ENCODE measurements at places on chromosomes 1 and 21.

DNA sequence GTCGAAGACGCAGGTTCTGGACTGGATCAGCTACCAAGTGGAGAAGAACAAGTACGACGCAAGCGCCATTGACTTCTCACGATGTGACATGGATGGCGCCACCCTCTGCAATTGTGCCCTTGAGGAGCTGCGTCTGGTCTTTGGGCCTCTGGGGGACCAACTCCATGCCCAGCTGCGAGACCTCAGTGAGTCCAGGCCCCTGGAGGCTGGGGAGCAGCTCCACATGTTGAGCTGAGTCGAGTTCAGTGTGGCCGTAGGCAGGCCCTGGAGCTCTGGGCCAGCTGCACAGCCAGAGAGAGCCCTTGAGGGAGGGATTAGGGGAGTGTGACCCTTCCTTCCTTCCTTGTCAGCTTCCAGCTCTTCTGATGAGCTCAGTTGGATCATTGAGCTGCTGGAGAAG is 1.6 kb downstream of the ELF3 start:
- DNase-seq: no peak

DNA sequence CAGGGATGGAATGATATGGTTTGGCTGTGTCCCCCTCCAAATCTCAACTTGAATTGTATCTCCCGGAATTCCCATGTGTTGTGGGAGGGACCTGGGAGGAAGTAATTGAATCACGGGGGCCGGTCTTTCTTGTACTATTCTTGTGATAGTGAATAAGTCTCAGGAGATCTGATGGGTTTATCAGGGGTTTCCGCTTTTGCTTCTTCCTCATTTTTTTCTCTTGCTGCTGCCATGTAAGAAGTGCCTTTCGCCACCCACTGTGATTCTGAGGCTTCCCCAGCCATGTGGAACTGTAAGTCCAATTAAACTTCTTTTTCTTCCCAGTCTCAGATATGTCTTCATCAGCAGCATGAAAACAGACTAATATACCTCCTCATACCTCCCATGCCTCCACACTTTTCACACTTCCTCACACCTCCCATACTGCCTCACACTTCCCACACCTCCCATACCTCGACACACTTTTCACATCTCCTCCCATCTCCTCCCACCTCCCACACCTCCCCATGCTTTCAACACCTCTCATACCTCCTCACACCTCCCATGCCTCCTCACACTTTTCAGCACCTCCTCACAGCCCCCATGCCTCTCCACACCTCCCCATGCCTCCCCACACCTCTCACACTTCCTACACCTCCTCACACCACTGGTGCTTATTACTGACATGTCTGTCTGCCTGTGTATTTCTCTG is 21.3 kb downstream of the GPR137B start:
- DNase-seq: no peak

GRCh38 chr1:81007024-81007423 is 793.7 kb upstream of the ADGRL2 start:
- DNase-seq: no peak

DNA sequence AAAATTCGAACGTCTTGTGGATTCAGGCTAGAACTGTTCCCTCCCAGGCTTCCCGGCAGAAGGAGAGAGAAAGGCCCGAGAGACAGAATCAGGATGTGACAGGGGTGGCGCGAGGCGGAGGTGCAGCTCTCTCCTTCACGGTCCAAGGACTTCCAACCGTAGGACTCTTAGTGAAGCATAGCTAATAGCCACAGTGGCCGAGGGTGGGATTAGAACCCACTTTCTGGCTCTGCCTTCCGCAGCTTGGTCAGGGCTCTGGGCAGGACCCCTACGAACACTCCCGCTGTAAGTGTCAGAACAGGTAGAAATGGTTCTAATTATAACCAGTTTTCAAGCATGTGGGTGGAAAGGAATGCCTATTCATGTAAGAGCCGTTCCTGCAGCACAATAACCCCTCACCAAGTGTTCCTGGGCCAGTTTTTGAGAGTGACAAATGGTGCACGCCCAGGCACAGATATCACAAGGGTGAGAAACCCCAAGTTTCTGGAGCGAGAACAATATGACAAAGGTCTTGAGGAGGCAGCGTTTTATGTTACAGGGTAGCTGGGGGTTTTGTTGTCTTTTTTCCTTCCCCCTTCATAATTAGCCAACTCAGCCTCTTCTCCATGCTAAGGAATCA is 86.4 kb downstream of the SYF2 start:
- no peak for DNase-seq

Data from activated CD8-positive, alpha-beta memory T cell treated with anti-CD3 and anti-CD28 coated beads for 1 hour (primary cell).